ENCODE measurements at places on chromosomes 7 and 10.

- no peaks in the 10 kb centered on the region for H3K36me3 ChIP-seq
- DNase-seq = peak; percentile 67
- no peak overlapping the region for H3K4me3 ChIP-seq
- no peaks in the 10 kb centered on the region for H3K4me1 ChIP-seq
- no peak overlapping the region for H3K27ac ChIP-seq
- H3K27me3 ChIP-seq = no peaks in the 10 kb centered on the region
Observed at GRCh38 chr7:49791088-49791741, 17.8 kb downstream of the VWC2 start.

DNA sequence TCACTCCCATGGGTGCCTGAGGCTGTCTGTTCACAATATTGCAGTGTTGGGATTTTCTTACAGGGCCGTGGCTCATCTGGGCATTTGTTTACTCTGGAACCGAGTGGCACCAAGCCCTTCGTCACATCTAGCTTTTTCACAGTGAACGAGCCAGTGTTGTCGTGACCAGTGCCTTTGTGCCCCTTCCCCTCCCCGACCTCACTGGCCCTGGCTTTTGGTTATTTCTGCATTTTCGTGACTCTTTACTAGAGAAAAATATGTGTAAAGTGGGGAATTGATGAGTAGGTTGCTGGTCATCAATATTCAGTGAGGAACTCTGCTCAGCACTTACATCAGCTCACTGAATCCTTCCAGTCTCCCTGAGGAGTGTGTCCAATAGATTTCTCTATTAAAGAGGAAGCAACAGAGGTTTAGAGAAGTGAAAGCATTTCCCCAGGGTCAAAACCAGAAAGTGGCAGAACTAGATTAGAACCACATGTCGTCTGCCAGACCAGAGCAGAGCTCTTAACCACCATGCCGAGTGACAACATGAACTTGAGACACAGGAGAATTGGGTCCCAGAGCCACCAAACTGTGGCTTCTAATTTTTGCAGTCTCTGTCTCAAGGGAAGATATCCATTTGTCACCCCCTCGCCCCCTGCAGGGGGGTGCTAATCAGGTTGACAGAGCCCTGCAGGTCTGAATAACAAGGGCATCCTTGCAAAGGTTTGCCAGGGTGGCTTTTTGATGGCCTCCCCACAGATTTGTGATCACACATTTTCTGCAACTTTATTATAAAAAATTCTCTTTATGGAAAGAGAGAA, 125.3 kb downstream of the CHN2 start:
- H3K27ac ChIP-seq = peak overlapping the region; percentile 31
- H3K27me3 ChIP-seq = no peaks in the 10 kb centered on the region
- DNase-seq = no peak
- H3K4me3 ChIP-seq = no peak overlapping the region

- H3K27me3 ChIP-seq = no peaks in the 10 kb centered on the region
- peaks cover 39% of the 10 kb centered on the region for H3K36me3 ChIP-seq
- no peaks in the 10 kb centered on the region for H3K4me1 ChIP-seq
- DNase-seq = no peak
- H3K4me3 ChIP-seq = no peak overlapping the region
- no peak overlapping the region for H3K27ac ChIP-seq
Observed at GRCh38 chr7:156832195-156832877, 60.6 kb downstream of the LMBR1 start.

- H3K36me3 ChIP-seq = no peaks in the 10 kb centered on the region
- DNase-seq = no peak
- no peak overlapping the region for H3K27ac ChIP-seq
- H3K27me3 ChIP-seq = no peaks in the 10 kb centered on the region
- no peak overlapping the region for H3K4me3 ChIP-seq
Observed at GRCh38 chr7:14233868-14234369, 244.5 kb upstream of the ETV1 start.

DNA sequence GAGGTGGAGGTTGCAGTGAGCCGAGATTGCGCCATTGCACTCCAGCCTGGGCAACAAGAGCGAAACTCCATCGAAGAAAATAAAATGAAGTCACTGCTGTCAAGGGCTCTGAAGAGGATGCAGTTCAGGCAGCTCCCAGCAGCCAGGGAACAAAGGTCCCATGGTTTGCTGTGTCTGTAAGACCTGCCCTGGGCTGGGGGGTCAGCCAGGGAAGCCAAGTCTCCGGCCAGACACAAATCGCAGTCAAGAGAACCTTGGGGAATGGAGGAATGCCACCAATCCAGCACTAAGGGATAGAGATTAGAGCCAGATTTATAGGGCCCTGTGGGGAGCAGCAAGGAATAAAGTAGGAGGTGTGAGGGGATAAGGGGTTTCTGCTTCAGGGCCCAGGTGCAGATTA, 28.9 kb upstream of the VSIR start:
- no peaks in the 10 kb centered on the region for H3K4me1 ChIP-seq
- H3K36me3 ChIP-seq = no peaks in the 10 kb centered on the region
- peaks cover 6% of the 10 kb centered on the region for H3K27me3 ChIP-seq
- no peak for DNase-seq
- H3K4me3 ChIP-seq = no peak overlapping the region
- no peak overlapping the region for H3K27ac ChIP-seq

DNA sequence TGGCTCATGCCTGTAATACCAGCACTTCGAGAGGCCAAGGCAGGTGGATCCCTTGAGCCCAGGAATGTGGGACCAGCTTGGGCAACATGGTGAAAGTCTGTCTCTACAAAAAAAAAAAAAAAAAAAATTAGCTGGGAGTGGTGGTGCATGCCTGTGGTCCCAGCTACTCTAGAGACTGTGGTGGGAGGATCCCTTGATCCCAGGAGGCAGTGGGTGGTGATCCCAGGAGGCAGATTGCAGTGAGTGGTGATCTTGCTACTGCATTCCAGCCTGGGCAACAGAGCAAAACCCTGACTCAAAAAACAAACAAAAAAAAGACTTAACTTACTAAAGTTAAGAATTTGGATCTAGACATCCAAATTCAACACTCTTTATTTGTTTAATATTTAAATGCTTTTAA, 10.2 kb upstream of the ADO start:
- H3K36me3 ChIP-seq = no peaks in the 10 kb centered on the region
- no peak overlapping the region for H3K27ac ChIP-seq
- no peak for DNase-seq
- no peak overlapping the region for H3K4me3 ChIP-seq
- H3K4me1 ChIP-seq = no peaks in the 10 kb centered on the region

DNA sequence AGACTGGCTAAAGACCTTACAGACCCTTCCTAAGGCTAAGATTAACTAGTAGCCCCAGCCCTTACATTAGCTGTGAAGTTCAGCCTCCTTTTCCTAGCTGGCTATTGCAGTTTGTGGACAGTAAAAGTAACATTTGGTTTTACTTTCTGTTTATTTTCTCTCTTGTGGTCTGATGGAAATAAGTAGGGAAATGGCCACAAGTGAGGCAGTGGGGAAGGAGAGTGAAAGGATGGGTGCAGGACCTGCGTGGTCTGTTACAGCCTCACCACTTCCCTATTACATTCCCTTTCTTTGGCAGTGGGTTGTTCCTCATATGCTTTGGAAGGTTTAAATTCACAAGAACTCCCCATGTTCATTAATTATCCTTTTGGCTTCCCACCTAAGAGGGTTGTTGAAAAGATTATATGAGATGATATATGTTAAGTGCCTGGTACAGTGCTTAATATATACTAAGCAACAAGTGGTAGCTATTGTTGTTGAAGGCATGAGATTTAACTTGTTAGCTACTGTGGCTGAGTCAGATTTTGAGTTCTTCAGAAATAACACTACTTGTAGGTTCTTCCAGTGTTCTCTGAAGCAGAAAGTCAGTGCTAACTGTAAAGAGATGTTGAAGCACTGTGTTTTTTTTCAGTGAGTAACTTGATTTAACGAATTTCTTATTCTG, 181.7 kb downstream of the ST7 start:
- H3K27ac ChIP-seq = no peak overlapping the region
- no peak overlapping the region for H3K4me3 ChIP-seq
- H3K4me1 ChIP-seq = no peaks in the 10 kb centered on the region
- H3K27me3 ChIP-seq = no peaks in the 10 kb centered on the region

- no peak for DNase-seq
- H3K27me3 ChIP-seq = no peaks in the 10 kb centered on the region
- no peak overlapping the region for H3K27ac ChIP-seq
Observed at GRCh38 chr10:75592151-75592787, 160.8 kb downstream of the LRMDA start.

GRCh38 chr7:95715274-95715673, 57.1 kb upstream of the DYNC1I1 start:
- no peak overlapping the region for H3K27ac ChIP-seq
- H3K27me3 ChIP-seq = no peaks in the 10 kb centered on the region
- no peak for DNase-seq
- H3K4me3 ChIP-seq = no peak overlapping the region
- no peaks in the 10 kb centered on the region for H3K36me3 ChIP-seq
- no peaks in the 10 kb centered on the region for H3K4me1 ChIP-seq

DNA sequence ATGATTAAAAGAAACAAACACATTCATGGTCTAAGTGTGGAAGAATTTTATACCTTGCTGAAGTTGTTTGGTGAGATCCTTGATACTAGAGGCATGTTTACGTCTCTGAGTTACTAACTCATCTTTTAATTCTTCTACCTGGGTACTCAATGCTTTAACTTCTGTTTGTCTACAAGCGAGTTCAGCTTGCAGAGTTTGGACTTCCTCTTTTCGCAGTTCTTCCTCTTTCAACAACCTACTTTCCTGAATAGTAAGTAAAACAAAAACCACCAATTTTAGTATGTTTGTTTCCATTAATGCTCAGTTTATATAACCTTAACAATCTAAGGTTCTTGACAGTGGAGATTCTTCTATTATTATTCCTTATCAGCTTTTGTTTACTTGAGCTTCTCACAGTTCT, 42.9 kb downstream of the CCDC186 start:
- DNase-seq = no peak
- no peaks in the 10 kb centered on the region for H3K27me3 ChIP-seq
- no peak overlapping the region for H3K4me3 ChIP-seq
- H3K36me3 ChIP-seq = peaks cover 100% of the 10 kb centered on the region
- no peak overlapping the region for H3K27ac ChIP-seq

DNA sequence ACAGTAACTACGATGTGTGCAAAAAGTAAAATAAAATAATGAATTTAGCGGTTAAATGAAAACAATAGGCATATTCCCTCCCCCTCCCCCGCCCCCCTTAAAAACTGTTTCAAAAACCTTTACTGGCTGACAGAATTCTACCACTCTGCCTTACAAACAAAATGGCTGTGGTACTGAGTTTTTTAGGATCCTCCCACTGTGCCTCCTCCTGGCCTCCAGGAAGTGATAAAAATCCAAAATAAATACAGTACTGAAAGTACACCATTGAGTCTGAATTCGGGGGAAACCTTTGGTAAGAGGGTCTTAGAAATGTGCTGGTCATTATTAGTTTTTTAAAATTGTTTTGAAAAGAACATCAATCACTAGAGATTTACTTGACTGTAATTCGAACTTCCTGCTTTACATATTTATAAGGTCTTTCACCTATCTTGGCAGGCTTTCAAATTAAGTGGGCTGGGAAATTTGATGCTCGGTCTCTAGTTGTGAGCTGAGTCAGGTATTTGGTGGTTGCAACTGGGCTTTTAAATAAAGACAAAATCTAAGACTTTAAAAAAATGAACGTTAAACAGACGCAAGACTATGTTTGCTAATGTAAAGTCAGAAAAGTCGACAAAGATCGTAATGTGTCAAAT, 32.5 kb upstream of the EPC1 start:
- peak overlapping the region; percentile 88 for H3K27ac ChIP-seq
- peaks cover 36% of the 10 kb centered on the region for H3K4me1 ChIP-seq
- no peaks in the 10 kb centered on the region for H3K27me3 ChIP-seq
- no peaks in the 10 kb centered on the region for H3K36me3 ChIP-seq
- no peak for DNase-seq
- peak overlapping the region; percentile 61 for H3K4me3 ChIP-seq

DNA sequence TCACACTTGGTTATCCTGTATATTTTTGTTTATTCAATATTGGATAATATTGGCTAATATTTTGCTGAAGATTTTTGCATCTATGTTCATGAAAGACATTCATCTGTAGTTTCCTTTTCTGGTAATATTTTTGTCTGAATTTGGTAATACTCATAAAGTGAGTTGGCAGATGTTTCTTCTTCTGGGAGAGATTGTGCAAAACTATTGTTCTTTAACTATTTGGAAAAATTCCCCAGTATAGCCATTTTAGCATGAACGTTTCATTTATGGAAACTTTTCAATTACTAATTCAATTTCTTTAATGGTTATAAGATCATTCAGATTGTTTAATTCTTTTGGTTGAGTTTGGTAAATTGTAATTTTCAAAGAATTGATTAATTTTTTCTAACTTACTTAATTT, 560.8 kb upstream of the FZD8 start:
- no peaks in the 10 kb centered on the region for H3K4me1 ChIP-seq
- H3K27ac ChIP-seq = no peak overlapping the region
- no peak for DNase-seq
- H3K36me3 ChIP-seq = no peaks in the 10 kb centered on the region

GRCh38 chr10:22611425-22612115, 102.8 kb downstream of the PIP4K2A start:
- no peaks in the 10 kb centered on the region for H3K36me3 ChIP-seq
- peak; percentile 67 for DNase-seq
- no peaks in the 10 kb centered on the region for H3K27me3 ChIP-seq
- no peak overlapping the region for H3K4me3 ChIP-seq
- H3K4me1 ChIP-seq = peaks cover 43% of the 10 kb centered on the region

DNA sequence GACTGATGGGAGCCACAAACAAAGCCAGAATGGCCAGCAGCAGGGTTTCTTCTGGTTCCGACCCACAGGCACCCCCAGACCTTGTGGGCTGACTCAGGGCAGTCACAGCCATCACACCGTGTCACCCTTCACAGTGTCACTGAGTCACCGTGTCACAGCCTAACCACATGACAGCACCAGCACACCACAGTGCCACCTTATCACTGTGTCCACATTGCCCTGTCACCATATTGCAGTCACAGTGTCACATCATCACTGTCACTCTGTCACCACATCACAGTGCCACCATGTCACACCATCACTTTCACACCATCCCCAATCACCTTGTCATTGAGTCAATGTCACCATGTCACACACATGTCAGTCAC, 77.0 kb downstream of the OAT start:
- no peak overlapping the region for H3K27ac ChIP-seq
- no peak overlapping the region for H3K4me3 ChIP-seq
- no peaks in the 10 kb centered on the region for H3K4me1 ChIP-seq

GRCh38 chr7:99008181-99008631, 129.9 kb downstream of the TRRAP start:
- no peak overlapping the region for H3K4me3 ChIP-seq
- no peaks in the 10 kb centered on the region for H3K4me1 ChIP-seq
- no peak for DNase-seq
- peaks cover 100% of the 10 kb centered on the region for H3K36me3 ChIP-seq
- no peak overlapping the region for H3K27ac ChIP-seq

GRCh38 chr10:75547391-75548298, 116.2 kb downstream of the LRMDA start:
- no peak overlapping the region for H3K27ac ChIP-seq
- H3K4me1 ChIP-seq = peaks cover 5% of the 10 kb centered on the region
- peak; percentile 28 for DNase-seq
- no peaks in the 10 kb centered on the region for H3K36me3 ChIP-seq
- no peaks in the 10 kb centered on the region for H3K27me3 ChIP-seq

GRCh38 chr7:131300572-131301466, 26.9 kb upstream of the MKLN1 start:
- H3K4me1 ChIP-seq = peaks cover 8% of the 10 kb centered on the region
- peak; percentile 15 for DNase-seq
- H3K36me3 ChIP-seq = no peaks in the 10 kb centered on the region
- no peak overlapping the region for H3K27ac ChIP-seq
